Activated CD8-positive, alpha-beta memory T cell treated with anti-CD3 and anti-CD28 coated beads for 24 hours (primary cell): ENCODE measurements at places on chromosomes 3 and 15.

GRCh38 chr3:152428577-152428976, 159.8 kb downstream of the MBNL1 start:
- no peak for DNase-seq

GRCh38 chr3:99765042-99765942, 52.4 kb upstream of the CMSS1 start:
- no peak for DNase-seq

GRCh38 chr15:72797338-72797689, 13.8 kb upstream of the ADPGK start:
- no peak for DNase-seq

DNA sequence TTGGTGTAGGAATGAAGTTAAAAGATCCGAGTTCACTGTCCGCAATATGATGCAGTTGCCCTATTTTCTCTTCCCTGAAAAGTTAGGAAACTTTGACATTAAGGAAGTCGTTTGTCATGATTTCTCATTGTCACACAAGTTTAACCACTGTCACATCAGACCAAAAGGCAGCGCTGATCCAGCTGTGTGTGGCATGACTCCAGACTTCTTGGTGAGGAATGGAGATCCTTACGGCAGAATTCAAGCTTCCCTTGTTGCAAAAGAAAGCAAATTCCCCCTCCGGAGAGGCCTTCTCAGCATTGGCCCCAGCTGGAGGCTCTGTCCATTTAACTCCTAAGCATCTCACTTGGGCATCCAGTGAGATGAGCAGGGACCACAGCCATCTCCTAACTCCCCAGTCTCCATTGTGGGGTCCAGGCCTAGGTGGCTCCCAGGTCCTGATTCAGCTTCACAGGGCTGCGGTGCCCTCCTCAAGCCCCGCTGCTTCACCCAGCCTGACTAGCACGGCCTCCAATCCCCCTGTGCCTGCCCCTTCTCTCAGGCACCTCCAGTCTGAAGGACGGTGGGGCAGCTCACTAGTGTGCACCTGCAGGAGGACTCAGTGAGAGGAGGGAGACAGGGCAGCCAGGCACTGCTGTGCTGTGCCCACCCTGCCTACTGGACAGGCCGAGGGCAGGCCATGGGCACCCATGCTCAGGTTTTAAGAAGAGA, 159.5 kb downstream of the CHSY1 start:
- no peak for DNase-seq

GRCh38 chr3:152261329-152261728, 7.4 kb upstream of the MBNL1 start:
- DNase-seq, result no peak

DNA sequence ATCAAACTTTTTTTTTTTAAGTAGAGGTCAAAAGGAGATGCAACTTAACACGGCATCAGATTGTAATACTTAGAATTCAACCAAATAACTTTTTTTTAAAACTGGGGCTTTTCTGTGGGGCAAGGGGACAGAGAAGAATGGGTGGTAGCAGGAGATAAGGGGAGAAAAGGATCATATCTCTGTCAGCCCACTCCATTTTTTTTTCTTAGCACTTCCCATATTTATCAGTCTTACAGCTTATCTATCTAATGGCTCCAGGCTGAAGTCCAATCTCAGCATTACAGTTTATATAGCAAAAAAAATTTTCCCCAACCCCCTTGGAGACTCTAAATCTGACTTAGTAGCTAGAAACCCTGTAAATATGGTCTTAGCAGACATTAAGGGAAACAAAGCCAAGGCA, 69.3 kb downstream of the PIK3R4 start:
- no peak for DNase-seq

DNA sequence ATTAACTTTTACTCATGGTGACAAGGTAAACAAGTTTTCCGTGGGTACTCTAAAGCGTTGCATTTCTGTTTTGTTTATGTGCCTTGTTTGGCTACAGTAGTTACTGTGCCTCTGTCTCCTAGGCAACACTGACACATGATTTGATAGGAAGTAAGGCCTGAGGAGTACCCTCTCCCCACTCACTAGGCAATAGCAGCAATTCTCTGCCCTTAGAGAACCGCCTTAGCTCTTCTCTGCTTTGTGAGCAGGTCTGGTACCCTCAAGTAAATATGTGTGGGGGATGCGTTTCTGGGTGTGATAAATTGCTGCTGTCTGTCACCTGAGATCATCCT, at the start of gene IL5RA:
TSS of gene IL5RA (minus strand) at position 76 of the 332 bp plus-strand sequence. CDS start 5,390 bp downstream, outside the sequence.
- no peak for DNase-seq

GRCh38 chr15:28112101-28112760, 13.1 kb upstream of the OCA2 start:
- peak; percentile 13 for DNase-seq

DNA sequence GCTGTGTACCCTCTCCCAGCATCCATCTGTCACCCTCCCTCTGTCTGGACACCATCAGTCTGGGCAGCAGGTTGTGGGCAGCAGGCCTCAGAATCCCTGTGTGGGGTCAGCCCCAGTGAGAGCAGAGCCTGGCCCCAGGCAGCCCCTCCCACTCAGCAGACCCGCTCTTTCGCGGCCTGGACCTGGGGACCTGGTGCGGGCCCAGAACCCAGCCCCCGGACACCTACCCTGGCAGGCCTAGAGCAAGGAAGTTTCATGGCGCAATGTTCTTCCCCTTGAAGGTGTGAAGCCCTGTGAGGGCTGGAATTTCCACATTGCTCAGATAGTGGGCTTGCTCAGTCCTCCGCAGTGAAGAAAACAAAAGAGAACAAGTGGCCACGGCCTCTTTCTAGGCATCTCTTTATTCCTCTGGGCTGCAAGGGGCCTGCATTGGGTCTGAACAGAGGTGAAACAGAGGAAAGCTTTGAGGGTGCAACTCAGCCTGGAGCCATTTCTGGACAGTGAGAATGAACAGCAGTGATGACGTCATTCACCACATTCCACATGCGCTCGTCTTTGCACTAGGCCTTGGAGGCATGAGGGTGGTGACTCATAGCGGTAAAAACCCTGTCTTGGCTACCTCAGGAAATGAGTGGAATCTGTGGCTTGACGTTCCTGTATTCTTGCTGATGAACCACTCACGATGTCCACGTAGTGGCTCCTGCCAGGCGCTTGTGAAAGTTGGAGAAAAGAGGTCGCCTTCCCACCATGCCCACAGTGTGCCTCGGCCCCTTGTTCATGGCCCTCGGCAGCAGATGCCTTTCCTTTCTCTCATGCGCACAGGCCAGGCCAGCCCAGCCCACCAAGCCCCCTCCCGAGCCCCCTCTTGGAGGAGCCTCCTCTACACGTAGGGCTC, 66.1 kb downstream of the SLC30A4 start:
- DNase-seq, result peak; percentile 62

DNA sequence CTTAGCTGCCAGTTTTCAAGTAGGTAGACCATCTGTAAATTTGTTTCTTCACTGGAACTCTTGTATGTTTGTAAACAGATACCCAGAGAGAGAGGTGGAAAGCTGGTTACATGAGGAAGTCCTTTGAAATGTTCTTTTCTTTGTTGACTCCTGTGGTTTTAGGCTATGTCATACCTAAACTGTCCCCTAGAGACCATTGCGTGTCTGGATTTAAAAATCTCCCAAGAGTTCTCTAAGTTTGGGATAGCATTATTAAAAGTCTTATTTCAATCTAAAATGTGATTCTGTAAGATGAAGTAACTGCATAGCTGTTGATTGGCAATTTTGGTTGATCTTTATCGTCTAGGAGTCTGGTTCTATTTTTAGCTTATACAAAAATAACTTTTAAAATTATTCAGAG, 127.2 kb downstream of the GHSR start:
- no peak for DNase-seq

DNA sequence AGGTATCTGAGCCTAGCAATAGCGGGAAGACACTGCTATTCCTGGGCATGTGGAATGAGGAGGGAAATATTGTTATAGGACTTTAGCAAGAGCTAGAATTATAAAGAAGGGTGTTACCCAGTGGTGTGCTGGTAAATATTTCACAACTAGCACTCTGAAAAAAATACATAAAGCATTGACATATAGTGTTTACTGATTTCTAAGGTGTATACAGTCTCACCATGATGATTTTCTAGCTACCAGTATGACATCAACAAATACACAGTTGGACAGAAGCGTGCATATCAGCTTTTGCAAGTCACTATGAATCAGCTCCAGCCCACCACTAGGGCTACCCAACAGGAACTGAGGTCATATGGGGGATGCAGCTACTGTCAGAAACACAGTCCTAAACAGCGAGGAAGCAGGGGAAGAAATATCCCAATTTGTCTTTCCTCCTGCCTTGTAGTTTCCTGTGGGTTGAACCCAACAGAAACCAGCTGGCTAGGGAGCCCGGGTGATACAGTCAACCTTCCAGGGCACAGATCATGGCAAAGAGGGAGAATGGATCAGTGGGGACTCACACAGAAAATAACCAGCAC, 39.6 kb downstream of the HGD start:
- no peak for DNase-seq

GRCh38 chr3:151384741-151385174, at the start of gene P2RY12:
TSS of gene P2RY12 (minus strand) at chr3:151384753. CDS start at chr3:151338845, 45,908 bp downstream.
- no peak for DNase-seq

DNA sequence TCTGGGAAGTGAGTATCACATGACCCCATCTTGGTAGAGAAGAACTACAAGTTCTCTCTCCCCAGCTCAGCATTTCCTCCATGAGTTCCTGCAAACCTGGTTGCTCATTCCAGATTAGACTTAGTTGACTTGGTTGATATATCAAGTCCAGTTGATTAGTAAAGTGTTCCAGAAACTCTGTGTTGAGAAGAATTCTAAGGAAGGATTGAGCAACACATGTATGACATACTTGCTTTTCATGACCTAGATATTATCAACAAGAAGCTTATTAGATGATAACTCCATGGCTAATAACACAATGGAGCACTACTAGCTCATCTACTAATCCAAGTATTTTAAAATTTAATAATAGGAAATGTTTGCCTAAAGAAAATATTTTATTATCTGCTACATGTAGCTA, 6.4 kb upstream of the EID1 start:
- no peak for DNase-seq

DNA sequence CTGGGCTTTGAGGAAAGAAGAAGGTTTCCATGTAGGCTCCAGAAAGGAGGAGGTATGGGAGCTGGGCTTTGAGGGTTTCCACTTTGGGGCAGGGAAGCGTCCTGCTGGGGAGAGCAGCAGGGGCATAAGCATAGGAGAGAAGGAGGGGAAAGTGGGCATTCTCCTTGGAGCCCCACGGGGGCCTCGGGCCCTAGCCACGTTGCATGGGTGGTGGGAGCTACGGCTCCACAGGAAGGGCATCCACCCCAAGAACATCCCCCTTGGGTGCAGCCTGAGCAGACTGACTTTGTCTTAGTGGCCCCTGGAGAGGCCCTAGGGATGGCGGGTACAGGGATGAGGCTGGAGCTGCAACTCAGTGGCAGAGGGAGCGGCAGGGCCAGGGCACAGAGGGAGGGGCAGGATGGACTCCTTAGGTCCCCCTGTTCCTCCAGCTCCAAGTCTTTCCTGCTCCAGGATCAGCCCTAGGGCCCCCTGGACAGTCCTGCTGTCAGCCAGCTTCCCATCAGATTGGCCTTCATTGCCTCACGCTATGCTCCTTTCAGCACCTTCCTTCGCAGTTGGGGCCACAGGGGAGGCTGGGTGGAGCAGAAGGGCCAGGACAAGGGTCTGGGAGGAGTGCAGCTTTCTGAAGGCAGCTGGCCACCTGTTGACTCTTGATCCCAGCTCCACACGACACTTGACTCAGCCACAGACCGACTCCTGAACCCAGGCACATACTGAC, 22.9 kb downstream of the PRR20G start:
- no peak for DNase-seq

GRCh38 chr3:52200981-52201679, 3.2 kb downstream of the ALAS1 start:
- no peak for DNase-seq

GRCh38 chr3:64859625-64860535, 172.1 kb upstream of the ADAMTS9 start:
- no peak for DNase-seq

GRCh38 chr15:74552773-74553441, 11.9 kb downstream of the ARID3B start:
- no peak for DNase-seq

GRCh38 chr3:109899925-109900324, 562.6 kb upstream of the DPPA4 start:
- no peak for DNase-seq

DNA sequence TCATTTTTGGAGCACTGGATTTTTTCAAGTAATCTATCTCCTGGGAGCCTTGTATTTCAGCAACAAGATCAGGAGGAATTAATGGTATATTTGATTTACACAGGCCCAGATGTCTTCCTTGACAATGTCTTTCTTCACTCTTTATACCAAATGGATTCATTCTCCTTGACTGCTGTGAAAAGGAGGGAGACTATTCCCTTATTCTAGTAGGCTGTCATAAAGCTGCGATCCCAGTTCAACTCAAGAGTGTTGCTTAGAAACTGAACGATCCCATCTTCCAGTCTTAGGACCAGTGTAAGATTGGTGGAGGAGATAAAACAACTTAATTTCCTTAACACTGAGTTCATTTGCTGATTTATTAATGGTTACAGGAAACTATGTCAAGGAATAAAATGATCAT, 119.4 kb upstream of the ROBO1 start:
- DNase-seq, result no peak

DNA sequence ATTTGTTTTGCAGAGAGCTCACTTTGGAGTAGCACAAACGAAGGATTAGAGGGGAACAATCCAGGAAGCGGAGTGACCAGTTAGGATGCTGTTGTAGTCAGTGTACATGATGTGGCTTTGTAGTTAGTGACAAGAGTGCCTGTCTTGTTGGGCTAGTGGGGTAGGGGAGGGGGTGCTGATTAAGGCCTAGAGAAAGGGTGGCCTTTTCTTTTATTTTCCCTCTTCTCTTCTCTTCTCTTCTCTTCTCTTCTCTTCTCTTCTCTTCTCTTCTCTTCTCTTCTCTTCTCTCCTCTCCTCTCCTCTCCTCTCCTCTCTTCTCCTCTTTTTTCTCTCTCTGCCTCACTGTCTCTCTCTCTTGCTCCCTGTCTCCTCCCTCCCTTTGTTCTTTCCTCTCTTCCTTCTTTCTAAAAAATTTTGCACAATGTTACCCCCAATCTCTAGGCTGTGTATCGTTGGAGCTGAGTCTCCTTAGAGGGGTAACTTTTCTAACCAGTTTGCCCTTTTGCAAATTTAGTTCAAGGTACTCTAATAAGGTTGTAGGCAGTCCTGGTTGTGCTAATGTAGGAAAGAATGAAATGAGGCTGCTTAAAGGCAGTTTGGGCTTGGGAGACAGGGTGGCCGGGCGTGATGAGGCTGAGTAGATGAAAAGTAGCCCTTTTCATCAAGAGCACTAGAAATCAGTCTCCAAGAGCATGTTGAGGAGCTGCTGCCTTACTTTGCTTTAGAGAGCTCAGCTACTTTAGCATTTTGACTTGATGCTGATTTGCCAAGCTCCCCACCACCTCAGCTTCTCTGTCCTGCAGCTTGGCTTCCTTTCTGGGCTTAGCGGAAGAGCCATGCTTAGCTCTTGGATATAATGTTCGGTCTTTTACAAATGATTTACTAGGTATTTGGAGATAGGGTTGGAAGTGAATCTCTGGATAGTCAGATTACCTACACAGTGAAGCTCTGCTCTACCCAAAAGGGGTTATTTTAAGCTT, 58.6 kb downstream of the SV2B start:
- DNase-seq, result no peak

- no peak for DNase-seq
Measured at GRCh38 chr15:73873889-73874511, 636 bp downstream of the TBC1D21 start.
